ENCODE measurements at places on chromosomes 12 and 14. TPM values are rescaled to one million over a fixed set of nuclear protein-coding genes. Genes with fewer than 3 reads are reported as not detected.

TTC8 gene
- total RNA-seq: 64.4 TPM

GRCh38 chr14:59199205-59199604 is 10.7 kb downstream of the DAAM1 start:
- DNase-seq: no peak

EML1 gene
- 27.6 TPM for total RNA-seq

- no peak for DNase-seq
Measured at GRCh38 chr12:85956081-85956480, 82.0 kb downstream of the NTS start.

DNA sequence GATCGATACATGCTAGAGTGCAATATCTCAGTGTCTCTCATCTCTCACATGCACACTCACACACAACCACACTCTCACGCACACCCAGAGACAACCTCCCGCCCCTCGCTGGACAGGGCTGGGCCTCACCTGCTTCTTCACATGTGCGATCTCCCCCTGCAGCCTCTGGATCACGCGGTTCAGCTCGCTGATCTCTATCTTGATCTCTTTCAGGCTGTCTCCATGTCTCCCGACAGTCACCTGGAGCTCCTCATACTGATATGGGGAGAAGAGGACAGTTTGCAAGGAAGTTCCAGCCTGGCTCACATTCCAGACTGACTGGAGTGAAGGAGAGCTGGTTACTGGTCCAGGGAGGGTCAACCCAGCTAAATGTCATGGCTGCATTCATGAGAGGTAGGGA is 4.4 kb downstream of the KRT2 start:
- DNase-seq: no peak

DNA sequence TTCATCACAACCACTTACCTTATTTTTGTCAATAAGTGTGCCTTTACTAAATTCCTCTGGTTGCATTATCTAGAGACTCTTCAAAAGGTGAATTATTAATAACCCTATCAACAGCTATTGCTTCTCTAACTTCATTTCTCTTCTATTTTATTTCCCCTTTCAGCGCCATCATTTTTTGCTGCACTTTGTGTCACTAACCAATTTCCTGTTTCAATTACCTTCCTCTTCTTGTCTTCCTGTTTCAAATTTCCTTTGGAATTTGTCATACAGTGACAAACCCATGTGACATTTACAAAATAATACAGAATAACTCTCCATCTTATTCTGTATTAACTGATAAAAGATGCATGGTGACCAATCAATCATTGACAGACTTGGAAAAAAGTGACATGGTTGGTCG is 12.2 kb upstream of the CLEC2A start:
- no peak for DNase-seq

- no peak for DNase-seq
Measured at GRCh38 chr12:4859478-4860210, 50.1 kb upstream of the KCNA1 start.

GRCh38 chr14:71645656-71646055 is 286.6 kb upstream of the RGS6 start:
- DNase-seq: peak; percentile 71

NGB gene
- not detected for total RNA-seq

- DNase-seq: no peak
Measured at GRCh38 chr12:26896913-26897312, 40.9 kb downstream of the INTS13 start.

CSRP2 gene
- 32.7 TPM for total RNA-seq

SLC25A47 gene
- total RNA-seq: not detected

IFNG-AS1 gene
- total RNA-seq: not detected

- DNase-seq: no peak
Measured at GRCh38 chr12:27123642-27124041, 41.3 kb upstream of the C12orf71 start.

DNA sequence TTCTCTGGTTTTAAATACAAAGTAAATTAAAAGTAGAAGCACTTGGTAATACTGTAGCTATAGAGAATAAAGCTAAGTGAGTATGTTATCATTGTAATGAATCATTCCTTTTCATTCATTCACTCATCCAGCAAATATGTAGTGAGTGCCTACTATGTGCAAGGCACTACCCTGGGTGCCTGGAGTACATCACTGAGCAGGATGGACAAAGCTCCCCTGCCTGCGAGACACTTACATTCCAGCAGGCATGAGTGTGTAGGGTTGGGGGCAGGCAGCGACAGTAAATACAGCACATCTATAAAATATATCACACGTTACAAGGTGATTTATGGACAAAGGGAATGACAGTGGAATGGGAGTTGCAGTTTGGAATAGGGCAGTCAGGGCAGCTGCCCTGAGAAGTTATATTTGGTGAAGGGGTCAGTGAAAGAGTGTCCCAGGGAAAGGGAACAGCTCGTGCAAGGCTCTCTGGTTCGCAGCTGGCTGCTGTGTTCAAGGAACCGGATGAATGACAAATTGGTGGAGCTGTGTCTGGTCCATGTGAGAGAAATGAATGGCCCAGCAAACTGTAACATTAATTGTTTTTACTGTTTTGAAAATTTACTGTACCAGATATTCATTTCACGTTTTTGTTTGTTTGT is 159.6 kb downstream of the CRADD start:
- no peak for DNase-seq

DNA sequence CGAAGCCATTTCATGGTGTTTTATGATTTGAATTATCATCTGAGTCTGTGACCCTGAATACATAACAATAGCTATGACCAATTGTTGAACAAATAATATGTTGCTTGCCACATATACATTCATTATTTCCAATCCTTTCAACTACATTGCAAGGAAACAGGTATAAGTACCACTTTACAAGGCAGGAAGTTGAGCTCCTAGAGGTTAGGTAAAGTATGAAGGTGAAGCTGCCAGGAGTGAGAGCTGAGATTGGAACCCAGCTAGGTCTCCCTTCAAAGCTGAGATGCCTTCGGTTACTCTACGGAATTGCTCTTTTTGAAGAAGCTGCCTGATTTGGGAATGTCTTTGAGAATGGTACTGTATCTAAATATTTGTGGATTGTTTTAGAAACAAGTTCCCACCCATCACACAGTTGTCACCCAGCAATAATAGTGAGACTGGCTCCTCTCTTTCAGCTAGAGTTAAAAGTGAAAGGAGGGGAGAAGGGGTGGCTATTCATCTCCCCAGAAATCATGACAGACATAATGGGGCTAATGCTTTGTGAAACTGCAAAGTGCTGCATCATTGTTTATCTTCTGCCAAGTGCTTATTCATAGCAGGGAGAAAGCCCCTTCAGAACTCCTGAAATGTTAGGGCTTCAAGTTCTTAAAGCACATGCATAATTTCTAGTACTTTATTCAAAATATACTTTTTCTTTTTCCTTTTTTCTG is 75.9 kb upstream of the AMIGO2 start:
- DNase-seq: peak; percentile 4

DNA sequence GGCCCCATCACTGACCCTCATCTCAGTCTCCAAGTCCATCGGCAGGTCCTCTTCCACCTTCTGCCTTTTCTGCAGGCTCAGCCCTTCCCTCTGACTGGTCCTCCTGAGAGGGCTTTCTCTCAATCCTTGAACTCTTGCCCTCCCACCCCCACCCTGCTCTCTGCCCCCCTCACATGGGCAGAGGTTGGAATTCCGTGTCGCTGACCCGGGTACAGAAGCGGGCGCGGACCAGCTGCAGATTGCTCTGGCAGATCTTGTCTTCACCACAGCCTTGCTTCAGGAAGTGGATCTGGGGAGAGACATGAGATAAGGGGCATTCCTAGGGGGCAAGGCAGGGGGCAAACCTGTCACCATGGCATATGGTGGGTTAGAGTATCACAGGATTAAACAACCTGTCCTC is 12.4 kb downstream of the ITGA7 start:
- DNase-seq: no peak

KRT85 gene
- not detected for total RNA-seq

- no peak for DNase-seq
Measured at GRCh38 chr12:114391088-114391487, 14.9 kb downstream of the TBX5 start.

DNA sequence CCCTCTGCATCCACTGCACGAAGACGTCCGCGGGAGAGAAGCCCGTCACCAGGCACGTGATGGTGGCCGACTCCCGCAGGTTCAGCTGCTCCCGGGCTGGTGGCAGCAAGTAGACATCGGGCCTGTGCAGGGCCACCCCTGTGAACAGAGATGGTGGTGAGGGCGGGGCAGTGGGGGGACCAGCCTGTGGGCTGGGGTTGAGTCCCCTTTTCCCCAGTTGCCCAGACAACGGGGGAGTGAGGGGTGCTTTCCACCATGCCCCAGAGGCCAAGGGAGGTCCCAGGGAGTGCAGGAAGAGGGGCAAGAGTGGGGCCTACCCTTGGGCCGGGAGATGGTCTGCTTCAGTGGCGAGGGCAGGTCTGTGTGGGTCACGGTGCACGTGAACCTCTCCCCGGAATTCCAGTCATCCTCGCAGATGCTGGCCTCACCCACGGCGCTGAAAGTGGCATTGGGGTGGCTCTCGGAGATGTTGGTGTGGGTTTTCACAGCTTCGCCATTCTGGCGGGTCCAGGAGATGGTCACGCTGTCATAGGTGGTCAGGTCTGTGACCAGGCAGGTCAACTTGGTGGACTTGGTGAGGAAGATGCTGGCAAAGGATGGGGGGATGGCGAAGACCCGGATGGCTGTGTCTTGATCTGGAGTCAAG is 328.3 kb downstream of the TMEM121 start:
- DNase-seq: no peak
